GM13976 (cell line): ENCODE measurements at places on chromosomes 11 and 22.

DNA sequence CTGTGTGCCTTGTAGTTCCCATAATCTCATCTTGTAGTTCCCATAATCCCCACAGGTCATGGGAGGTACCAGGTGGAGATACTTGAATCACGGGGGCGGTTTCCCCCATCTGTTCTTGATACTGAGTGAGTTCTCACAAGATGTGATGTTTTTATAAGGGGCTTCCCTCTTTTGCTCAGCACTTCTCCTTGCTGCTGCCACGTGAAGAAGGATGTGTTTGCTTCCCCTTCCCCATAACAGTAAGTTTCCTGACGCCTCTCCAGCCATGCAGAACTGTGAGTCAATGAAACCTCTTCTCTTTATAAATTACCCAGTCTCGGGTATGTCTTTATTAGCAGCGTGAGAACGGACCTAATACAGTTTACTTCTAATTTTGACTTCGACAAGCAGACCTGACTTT lies 14.0 kb upstream of the SMIM38 start:
- no peak for DNase-seq

GRCh38 chr11:28526406-28526751 lies 418.2 kb downstream of the METTL15 start:
- no peak for DNase-seq

DNA sequence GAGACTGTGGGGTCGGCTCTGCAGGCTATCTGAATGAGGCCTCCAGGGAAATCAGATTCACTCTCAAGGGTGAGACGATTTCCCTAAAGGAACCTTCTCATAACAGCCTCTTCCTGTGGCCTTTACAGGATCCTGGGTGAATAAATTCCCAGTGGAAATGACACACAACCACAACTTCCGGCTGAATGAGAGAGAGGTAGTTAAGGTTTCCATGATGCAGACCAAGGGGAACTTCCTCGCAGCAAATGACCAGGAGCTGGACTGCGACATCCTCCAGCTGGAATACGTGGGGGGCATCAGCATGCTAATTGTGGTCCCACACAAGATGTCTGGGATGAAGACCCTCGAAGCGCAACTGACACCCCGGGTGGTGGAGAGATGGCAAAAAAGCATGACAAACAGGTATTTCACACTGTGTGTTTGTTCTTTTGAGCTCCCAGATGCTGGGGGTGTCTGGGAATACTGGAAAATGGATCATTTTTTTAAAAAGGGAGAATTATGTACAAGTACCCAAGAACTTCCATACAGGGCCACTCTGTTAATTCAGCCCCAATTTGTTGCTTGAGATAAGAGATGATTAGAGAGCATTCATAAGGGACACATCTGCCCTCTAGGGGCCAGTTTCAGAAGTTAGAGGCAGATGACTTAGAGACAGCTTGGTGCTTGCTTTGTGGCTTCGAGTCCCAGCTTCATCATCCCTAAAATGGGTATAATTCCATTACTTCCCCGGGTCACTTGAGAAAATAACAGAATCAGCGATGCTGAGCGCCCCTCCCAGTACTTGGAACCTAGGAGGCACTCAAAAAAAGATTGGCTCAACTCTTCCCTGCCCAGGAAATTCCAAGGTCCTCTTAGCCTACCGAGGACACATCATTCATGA lies 10.2 kb downstream of the SERPIND1 start:
- DNase-seq = peak; percentile 80

DNA sequence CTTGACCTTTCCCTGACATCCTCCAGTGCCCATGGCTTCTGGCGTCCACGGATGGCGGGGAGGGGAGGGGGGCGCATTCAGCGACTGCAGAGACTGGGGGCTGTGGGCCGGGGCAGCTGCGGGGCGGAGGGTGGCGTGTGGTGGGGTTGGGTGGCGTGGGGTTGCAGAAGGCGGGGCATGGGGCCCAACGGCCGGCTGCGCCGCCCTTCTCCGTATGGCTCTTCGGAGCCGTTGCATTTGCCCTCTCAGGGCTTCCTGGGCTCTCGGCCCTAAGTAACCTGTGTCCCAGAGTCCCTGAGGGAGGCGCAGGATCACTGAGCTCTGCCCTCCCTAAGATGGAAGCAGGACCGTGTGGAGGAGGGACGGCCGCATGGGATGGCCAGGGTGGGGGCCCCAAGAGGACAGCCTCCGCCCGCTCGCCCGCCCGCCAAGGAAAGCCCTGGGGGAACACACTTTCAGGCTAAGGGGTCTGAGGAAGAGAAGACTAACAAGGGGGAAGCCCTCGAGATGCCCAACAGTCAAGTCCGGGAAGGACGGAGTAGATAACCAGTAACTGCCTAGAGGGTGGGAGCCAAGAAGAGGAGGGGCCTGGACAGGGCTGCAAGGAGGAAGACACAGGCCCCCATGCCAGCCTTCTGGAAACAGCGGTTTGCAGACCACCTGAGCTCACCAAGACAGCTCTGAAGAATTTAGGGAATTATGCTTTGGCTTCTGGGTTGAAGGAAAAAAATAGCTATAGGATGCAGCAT lies 9.2 kb upstream of the AIFM3 start:
- DNase-seq = peak; percentile 83

GRCh38 chr11:117502779-117503100 lies 175.1 kb downstream of the CEP164 start:
- DNase-seq = no peak

DNA sequence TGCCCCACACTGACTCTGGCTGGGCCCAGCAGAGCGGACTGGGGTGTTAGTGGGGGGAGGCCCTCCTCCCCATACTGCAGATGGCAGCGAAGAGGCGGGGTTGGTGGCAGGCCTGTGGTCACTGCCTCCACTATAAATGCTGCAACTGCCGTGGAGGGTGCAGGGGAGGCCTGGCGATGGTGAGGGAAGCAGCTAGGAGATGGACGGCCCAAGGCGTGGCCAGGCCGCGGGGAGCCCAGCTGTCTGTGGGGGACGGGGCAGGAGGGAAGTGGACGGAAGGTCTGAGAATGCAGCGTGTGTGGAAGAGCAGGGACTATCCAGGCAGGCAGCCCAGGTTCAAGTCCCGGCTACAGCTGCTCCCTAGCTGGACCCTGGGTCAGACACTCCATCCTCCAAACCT lies 18.3 kb downstream of the DNAL4 start:
- DNase-seq = no peak

DNA sequence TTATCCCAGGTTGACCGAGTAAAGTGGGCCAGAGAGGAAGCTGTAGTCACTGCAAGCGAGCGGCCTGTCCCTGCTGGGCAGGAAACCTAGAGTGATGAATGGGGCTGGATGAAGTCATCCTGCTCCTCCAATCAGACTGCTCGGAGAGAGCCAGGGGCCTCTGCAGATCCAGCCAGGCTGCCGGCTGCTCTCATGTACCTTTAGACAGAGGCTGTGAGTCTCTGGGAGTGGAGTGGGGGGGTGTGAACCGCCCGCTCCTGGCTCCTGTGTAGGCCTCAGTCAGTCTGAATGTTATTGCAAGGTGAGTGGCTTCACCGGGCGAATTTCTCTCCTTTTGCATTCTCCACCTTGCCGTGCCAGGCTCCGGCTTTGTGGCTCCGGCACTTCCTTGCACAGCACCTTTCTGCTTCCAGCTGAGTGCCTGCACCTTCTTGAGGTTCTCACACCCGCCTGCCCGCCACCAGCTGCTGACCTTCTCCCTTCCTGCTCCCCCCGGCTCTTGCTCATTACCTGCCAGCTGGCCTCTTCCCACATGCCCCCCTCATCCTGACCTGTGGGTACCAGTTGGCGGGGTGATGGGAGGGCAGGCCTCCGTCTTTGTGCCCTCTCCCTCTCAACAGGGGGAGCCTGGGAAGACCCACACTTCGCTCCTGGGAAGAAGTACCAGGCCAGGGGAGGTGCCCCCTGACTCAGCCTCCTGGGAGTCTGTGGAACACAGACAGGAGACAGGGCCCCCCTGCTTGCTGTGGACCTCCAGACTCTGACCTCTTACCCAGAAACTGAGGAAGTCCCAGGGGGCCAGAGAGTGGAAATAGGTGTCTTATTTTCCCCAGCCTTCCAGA lies 79.9 kb downstream of the GRAMD1B start:
- DNase-seq = no peak

DNA sequence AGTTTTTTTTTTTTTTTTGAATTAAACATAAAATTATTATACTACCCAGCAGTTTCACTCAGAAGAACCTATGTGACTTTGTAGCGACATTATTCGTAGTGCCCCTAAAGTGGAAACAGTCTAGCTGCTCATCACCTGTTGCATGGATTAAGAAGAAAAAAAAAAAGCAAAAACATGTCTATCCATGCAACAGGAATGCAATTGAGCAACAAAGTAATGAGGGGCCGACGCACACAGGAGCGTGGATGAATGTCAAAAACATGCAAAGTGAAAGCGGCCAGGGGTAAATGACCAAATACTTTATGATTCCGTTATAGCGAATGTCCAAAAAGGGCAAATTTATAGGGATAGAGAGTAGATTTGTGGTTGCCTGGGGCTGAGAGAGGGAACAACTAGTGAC lies 16.3 kb downstream of the MYO18B start:
- no peak for DNase-seq

- peak; percentile 19 for DNase-seq
Measured at GRCh38 chr11:119423509-119424254, 710 bp upstream of the THY1 start.

DNA sequence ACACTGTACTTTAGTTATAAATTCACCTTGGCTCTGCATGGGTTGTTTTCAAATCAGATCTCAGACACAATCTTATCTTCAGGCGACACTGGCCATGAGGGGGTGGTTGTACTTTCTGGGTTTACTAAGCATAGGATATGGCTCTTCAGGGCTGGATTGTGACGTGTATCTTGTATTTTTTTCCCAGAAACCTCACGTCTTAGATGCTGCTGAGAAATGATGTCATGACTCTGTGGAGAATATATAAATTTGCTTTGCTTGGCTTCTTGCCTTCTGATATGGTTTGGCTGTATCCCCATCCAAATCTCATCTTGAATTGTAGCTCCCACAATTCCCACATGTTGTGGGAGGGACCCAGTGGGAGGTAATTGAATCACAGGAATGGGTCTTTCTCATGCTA lies 82.8 kb upstream of the VSTM5 start:
- no peak for DNase-seq

DNA sequence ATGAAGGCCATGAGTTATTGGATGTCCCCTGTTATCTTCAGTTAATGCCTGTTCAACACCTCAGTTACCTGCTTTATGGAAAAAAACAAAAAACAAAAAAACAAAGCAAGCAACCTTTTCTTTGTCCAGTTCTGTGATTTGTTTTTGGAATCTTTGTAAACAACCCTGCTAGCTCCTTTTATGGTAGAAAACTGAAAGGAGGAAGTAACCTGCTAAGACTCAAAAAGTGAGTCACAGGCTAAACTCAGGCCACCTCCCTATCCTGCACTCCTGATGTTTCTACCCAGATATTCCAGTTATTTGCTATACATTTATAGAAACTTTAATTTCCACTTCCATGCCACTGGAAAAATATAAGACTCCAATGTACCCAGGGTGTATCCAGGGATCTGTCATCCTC lies 20.6 kb upstream of the TLCD5 start:
- peak; percentile 44 for DNase-seq

- no peak for DNase-seq
Measured at GRCh38 chr11:10927538-10927937, 69.7 kb upstream of the ZBED5 start.

- DNase-seq = peak; percentile 52
Measured at GRCh38 chr11:96188243-96189006, 154.6 kb downstream of the MAML2 start.

DNA sequence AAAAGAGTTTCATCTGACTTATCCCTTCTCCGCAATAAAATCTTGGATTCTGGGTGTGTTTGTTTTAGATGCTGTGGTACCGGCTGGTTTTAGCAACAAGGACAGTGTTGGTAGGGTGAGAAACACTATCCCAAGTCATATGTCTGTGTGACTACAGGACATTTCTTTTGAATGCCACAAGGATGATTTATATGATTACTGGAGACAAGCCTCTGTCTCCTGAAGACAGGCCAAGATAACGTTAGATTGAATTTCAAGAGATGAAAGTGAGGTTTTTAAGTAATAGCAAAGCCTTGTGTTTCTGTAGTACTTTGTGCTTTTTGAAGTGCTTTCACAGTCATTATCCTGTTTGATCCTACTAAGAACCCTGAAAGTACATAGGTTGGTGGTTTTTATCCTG lies 101.6 kb downstream of the COMMD9 start:
- DNase-seq = no peak

DNA sequence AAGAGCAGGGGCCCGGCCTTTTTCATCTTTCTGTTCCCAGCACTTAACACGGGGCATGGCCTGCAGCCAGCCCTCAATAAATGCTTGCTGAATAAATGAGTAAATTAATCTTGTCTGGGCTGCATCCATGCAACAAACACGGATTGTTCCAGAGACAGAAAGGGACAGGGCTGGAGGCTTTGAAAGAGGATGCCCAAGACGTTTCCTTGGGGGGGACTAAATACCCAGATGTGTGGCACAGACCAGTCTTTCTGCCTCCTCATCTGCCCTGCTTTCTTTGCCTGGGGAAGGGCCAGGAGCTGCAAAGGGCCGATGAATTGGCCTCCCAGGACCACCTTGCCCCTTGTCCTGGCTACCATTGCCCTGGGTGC lies 40.4 kb downstream of the SHISAL1 start:
- DNase-seq = no peak

GRCh38 chr11:78800756-78801155 lies 226.1 kb upstream of the NARS2 start:
- no peak for DNase-seq

DNA sequence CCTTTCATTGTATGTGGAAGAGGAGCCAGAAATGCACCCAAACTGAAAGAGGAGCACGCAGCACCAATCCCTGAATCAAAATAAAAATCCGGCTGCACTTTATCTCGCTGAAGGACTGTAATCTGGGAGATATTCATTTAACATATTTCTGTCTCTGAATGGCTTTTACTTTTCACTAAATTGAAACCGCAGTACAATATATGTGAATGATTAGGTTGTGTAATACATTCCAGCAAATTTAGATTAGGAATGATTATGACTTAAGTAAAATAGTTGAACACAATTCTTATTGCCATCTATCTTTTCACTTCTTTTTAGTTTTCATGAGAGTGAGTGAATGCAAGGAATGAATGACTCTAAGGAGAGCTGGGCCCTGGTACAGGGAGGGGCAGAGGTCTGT lies 232.1 kb downstream of the ST3GAL4 start:
- DNase-seq = no peak

GRCh38 chr11:120457996-120458395 lies 53.6 kb upstream of the GRIK4 start:
- DNase-seq = no peak

GRCh38 chr11:87961606-87962005 lies 213.6 kb downstream of the RAB38 start:
- DNase-seq = no peak

DNA sequence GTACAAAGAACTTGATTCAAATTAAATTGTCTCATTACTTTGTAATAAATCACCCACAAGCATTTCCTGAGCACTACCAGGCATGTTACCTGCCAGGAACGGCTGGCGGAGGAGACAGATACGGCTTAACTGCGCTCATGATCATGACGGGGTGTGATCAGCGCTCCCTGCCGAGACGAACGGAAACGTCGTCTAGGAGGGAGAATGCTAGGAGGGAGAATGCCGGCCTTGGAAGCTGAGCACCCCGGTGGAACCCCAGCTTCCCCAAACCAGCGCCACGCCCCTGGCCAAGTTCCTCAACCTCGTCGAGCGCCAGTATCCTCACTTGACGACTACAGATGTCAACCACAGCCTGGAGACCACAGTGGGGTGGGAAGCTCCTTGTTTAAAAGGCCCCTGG lies 272.8 kb downstream of the CTTN start:
- no peak for DNase-seq

- DNase-seq = no peak
Measured at GRCh38 chr11:110297076-110297725, 787 bp upstream of the RDX start.
